GM10248 (cell line): ENCODE measurements at places on chromosomes 5 and 9.

DNA sequence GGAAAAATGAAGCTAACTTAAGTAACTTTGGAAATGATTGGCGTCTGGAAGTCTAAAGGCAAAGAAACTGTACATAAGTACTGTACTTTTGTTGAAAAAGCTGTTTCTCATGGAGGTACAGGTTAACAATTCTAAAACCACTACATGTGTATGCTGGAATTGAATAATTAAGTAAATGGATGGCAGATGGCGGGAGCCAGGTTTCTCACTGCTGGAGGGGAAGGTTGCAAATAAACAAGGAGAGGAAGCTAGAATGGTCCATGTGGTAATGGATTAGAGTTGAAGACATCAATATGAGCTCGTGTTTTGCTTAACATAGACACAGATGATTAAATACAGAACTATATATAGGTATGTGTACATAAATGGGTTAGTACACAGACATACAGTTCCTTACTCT lies 43.2 kb upstream of the ASTN2 start:
- DNase-seq = no peak

DNA sequence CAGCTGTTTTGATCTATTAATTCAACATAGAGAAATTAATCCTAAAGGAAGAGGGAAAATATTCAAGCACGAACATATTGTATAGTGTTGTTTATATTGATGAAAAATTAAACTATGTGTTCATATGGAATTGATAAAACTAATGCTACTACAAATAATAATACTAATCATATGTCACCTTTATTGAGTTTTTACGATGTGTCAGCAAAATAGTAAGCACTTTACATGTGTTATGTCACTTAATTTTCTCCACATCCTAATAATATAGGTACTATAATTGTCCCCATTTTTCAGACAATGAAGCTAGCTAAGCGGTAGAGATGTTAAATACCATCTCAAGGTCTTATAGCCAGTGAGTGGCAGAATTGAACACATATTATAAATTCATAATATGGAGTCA lies 2008.5 kb upstream of the WWC1 start:
- no peak for DNase-seq

DNA sequence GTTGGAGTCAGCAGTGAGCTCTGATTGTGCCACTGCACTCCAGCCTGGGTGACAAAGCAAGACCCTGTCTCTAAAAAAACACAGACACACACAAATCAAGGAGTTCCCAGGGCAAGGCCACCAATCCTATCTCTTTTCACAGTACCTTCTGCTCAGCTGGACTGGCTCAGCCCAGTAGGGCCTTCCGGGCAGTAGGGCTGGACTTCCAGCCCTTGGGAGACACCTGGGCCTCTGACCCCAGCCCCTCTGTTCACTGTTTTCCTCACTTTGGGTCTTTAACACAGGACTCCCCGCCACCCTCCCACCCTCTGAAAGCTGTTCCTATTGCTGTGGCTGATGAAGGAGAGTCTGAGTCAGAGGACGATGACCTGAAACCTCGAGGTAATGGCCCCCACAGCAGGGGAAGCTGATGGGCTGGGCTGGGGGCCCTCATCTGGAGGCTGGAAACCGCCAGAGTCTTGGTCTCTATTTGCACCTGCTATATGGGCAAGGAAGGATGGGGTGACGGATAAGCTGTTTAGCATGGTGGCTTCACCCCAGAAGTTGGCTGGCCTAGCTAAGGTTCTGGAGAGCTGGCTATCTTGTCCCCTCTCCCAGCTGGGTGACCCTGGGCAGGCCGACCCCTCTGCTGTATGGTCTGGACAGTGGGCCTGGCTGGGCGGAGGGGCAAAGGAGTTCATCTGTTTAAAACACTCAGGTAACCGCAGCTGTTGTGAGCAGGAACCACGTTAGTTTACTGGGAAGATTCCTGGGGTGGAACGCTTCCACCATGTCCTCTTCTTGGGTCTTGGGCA lies 25.6 kb downstream of the USP20 start:
- DNase-seq = no peak

DNA sequence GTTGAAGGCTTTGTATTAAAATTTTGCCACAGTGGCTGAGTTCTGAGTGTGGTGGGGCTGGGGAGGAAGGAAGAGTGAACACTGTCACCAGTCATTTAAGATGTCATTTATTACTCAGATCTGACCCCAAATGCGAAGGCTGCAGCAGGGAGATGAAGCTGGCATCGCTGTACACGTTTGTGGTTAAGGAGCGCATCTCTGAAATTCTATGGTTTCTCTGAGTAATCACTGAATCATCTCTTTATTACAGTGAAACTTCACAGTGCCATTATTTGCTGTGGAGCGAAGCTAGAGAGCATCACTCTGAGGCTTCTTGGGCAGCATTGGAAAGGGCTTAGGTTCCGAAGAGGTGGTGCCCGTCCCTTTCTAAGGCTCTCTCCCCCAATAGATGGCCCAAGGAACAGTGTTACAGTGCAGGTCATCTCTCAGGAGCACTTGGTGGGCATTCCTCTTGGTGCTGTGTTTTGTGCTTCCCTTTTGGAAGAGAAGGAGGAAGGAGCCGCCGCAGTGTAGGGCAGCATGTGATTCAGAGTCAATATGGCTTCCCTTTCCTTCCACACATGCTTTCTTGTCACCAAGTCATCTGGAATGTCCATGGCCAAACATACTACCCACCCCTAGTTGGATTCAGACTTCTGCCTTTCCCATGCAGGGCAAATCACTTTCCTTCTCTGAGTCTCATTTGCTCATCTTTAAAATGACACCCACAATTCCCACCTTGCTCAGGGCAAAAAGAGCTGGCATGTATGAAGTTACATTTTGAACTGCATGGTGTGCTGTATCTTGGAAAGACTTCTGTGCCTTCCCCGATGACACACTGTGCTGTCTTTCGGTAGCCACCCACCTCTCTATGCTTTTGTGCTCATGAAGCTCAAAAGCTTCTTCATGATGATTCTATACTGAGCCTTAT lies 9.3 kb upstream of the TEX48 start:
- DNase-seq = no peak

DNA sequence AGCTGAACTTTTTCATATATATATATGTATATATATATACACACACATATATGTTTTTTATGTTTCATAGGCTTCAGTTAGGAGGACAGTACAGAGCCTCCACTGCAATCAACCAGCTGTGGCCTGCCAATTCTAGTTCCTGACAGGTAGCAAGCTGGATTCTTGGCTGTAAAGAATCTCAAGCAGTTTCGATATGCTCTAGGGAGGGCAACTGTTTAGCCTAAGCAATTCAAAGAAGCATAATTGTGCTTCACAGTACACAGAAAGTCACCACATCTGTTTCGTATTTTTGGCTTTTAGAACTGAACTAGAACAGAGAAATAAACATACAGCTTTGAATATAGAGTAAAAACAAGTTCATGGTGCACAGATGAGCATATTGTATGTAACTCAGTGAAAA lies 152.4 kb upstream of the ARRDC3 start:
- DNase-seq = no peak
